ENCODE measurements at places on chromosomes 4 and X.

- no peak for DNase-seq
These were observed 9.3 kb upstream of the SMIM20 start for GRCh38 chr4:25904748-25905082.

GRCh38 chr4:40948014-40948413 lies 198.3 kb downstream of the NSUN7 start:
- DNase-seq = no peak

DNA sequence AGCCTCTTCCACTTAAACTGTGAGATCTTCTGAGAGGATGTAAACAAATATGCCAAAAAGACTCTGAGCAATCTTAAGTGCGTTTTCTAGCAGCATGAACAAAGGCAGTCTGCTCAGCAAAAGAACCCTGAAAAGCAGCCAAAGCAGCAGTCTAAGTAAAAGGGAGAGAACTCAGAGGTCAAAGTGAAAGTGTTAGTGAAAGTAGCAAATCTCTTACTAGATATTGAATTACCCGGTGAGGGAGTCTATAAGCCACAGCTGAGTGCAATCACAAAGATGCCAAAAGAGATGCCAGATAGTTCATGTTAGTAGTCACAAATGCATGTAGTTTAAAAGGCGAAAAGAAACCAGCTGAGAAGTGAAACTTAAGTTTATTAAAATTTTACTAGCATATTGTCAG lies 7.9 kb upstream of the GNRHR start:
- no peak for DNase-seq

DNA sequence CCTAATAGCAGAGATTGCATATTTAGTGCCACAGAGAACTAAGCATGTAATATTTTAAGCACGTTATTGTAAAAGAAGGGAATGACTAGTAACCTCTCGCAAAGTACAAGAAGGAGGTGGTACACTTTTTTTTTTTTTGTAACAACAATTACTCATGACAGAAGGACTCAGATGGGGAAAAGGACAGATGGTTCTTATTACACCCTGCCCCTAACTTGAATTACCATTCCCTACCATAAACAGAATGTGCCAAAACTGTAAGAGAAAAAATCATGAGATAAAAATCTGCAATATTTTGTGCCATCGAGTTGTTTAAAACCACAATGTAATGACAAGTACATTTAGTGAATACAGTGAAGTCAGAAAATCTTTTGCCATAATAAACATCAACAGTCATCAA lies 33.0 kb upstream of the RAPGEF2 start:
- no peak for DNase-seq

DNA sequence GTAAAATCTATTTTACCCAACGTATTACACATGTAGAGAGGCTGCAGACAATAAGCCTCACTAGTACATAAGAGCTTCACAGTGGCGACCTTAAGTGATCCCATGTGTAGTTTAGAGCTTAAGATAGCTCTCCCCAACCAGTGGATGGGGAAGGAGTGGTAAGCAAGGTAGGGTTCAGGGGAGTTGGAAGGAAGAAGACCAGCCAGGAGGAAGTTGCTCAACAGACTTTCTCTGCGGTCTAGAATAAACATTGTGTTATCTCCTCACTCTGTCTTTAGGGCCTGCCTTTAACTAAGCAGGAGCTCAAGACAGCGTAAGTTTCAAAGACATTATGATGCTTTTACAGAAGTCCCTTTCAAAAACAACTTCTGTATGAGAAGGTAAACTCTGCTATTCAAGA lies 16.8 kb downstream of the MEPE start:
- peak; percentile 15 for DNase-seq

DNA sequence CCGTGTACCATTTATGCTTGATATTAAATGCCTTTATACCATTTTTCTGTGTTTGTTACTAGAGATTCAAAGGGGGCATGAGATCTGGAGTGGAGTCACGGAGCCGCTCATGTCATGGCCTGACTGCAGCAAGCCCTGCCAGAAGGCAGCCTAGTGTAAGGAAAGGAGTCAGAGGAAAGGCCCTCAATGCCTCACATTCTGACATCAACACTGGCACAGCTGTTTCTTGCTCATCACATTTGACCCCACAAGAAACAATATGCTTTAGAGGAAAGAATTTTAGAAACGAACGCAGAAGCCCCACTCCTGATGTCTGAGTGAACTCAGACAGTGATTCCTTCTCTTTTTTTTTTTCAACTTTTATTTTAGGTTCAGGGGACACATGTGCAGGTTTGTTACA lies 322.4 kb upstream of the CPEB2 start:
- no peak for DNase-seq

DNA sequence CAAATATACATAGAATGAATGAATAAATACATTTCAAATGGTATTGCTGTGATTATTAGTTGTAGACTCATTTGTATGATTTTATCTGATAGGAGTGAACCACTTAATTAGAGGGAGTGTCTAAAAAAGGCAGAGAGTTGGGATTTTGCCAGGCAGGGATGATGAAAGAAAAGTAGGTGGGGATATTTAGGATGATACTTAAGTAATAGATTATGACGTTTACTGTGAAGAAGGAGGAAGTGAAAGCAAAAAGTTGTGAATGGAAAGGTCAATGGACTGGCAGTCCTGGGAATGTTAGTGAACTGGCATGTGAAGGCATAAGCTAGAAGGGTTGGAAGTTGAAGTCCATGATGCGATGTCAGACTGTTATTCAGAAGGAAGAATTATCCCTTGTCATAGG lies 917.1 kb downstream of the RAPGEF2 start:
- no peak for DNase-seq

GRCh38 chrX:10110984-10111363 lies 45.8 kb upstream of the CLCN4 start:
- no peak for DNase-seq

GRCh38 chrX:77595848-77596247 lies 148.7 kb downstream of the FGF16 start:
- DNase-seq = no peak

DNA sequence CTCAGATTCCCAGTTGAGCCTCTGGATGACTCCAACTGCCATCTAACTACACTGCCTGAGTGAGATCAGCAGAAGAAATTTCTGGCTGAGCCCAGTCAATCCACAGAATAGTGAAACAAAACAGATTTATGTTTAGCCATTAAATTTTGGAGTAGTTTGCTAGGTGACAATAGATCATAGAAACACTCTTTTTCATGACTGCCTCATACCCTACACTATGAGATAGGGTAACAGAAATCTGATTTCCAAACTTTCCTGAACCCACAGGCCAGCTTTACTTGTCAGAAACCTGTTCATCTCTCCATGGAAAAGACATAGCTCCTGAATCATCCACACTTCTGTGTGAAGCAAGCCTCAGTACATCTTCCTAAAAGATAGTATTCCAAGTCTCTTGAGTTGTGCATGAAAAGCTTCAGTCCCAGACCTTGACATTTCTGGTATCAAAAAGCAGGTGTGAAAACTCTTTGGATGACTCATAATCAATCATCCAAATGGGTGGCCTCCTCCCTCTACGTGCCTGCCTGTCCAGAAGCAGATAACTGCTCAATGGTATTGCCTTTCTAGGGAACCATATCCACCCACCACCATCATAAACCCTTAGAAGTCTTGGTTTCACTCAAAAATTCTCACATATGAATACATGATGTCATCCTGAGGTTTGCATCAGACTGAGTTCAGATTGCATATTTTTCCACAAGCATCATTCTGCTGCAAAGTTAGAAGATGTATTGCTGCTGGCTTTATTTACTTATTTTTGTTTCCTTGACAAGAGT lies 47.5 kb upstream of the RAP2C start:
- no peak for DNase-seq

GRCh38 chr4:166482758-166483157 lies 609.7 kb downstream of the TLL1 start:
- no peak for DNase-seq

GRCh38 chr4:3168029-3168428 lies 80.9 kb upstream of the MSANTD1 start:
- DNase-seq = no peak

DNA sequence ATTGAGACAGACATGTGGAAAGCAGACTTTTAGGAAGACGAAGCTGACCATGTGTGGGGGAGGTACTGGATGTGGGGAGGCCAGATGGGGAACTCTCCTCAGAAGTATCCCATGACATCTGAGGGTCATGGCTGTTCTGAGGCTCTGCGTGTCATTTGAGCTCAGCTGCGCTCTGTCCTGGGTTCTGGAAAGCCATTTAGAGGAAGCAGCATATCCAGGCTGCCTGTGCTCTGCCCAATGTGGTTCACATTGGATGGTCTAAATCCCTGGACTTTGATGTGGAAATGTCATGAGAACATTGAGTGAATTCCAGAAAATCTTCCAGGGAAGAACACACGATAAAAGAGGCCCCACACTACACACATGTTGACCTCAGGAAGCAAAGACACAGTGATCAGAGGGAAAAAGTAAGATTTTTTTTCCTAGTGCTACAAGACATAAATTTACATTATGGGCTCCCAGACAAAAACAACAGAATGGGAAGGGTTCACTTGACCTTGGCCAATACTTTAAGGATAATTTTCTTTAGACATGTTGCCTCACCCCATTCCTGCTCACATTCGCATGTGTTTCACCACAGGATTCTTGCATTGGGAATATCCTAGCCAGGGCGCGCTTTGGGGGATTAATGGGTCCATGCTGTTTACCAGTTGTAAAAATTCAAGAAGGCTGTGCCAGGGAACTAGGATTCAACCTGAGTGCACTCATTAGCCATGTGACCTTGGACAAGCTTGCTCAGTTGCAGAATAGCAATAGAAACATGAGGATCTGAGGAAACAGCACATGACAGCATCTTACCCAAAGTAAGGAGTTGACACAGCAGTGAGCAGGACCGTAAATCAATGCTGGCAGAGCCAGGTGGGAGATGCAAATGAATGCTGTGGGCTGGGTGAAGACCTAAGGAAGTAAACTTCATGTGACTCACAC lies 73.2 kb upstream of the C1QTNF7 start:
- DNase-seq = no peak

DNA sequence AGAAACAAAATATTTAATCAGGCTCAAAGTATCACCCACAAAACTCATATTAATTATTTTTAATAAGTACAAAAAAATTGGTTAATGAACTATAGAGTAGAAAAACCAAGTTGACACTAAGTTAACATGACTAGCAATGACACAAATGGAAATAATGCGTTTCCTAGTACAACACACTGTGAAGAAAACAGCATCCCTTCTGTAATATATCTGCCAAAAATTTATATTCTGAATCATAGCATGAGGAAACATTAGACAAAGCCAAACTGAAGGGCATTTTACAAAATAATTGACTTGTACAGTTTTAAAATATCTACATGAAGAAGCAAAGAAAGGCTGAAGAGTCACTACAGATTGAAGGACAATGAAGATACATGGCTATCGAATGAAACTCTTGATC lies 477.6 kb upstream of the INTU start:
- no peak for DNase-seq

DNA sequence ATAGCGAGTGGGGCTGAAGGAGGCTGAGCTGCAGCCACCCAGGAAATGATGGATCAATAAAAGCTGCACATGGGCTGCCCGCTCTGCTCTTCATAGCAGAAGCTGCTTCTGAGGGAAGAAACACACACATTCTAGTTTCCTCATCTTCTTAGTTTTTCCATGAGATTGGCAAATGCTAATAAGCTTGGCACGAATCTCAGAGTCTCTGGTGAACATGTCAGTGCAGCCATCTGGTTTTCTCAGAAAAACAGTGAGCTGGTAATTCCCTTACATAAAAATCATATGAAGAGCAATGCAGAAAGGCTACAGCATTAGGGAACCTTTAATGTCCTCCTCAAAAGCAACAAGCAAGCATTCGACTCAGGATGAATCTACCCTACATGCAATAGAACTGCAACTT lies 69.9 kb downstream of the GATB start:
- DNase-seq = no peak

- no peak for DNase-seq
These were observed 39.3 kb downstream of the EVC start for GRCh38 chr4:5750052-5750945.

DNA sequence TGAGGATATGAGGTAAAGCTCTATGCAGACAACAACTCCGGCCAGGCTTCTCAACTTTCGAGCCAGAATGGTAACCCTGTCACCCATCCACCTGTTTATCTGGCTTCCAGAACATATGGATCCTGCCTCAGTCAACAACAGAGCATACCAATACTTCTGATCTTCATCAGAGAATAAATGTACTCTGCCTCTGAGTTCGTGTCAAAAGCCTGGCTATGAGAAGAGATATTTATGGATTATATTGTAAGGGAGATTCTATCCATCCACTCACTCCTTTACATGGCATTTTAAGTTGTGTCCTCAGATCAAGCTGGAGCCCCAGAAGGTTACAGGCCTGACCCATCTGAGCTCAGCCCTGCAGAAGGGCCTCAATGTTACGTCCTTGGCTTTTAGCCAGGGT lies 9.8 kb upstream of the FOXO4 start:
- DNase-seq = no peak

GRCh38 chrX:7062276-7062675 lies 85.2 kb upstream of the STS start:
- DNase-seq = no peak

DNA sequence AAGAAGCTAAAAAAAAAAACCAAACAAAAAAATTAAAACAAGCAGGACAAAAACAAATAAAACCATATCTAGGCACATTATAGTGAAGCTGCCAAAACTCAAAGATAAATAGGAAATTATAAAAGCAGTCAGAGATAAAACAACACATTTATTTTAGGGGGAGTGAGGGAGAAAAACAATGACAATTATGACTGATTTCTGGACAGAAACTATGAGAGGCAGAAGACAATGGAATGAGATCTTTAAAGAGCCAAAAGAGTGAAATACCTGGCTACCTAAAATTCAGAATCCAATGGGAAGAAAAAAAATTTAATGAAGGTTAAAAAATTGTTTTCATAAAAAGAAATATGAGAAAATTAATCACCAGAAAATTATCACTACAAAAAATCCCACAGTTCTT lies 33.4 kb downstream of the C4orf50 start:
- DNase-seq = no peak

GRCh38 chr4:127188847-127189246 lies 443.9 kb upstream of the INTU start:
- DNase-seq = no peak

DNA sequence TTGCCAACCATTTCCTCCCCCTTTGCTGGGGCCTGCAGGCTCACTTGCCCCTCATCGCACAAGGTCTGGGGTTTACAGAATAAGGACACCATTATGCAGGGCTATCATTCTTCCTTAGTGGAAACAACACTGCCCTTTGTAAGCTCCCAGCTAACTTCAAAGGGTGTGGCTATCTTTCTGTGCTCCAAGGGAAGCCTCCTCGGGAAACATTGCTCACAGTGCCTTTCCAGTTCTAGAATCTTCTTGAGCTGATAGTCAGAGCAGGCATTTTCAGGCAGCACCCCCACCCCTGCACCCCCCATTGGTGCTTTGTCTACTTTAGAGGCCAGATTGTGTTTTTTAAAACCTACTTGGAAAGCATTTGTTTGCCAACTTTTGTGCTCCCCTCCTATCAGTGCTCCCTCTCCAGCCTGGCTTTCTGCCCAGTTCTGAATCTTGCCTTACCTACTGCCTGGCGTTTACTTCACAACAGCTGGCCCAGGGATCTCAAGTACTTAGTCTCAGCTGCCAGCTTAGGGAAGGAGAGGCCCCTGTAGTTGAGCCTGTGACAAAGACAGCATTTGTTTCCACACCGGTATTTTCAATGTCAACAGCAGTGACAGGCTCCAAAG lies 53.5 kb downstream of the PLAC1 start:
- DNase-seq = no peak

Measured in GF-D8 (cell line).